Germinal center (tissue), 1 donor: ENCODE measurements at places on chromosomes 2 and 18.
A peak's percentile ranks its signal among the peaks of the same experiment; 100 is the strongest.

DNA sequence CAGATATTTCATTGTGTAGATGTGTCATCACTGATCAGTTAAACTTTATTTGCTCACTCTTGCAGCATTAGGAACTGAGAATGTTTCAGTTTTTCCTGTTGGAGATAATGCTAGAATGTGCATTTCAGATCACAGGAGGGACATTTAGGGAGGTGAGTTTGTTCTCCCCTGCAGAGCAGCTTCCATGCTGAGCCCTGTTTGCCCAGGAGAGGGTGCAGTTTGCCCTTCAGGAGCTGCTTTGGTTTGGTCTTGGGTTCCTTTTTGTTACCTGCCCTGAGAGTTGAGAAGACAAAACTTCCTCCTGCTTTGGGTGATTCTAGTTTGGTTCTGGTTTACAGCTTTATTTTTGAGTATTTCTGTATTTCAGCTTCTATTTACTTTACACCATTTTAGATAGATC, 49.9 kb downstream of the DGKD start:
- peak; percentile 62 for DNase-seq

DNA sequence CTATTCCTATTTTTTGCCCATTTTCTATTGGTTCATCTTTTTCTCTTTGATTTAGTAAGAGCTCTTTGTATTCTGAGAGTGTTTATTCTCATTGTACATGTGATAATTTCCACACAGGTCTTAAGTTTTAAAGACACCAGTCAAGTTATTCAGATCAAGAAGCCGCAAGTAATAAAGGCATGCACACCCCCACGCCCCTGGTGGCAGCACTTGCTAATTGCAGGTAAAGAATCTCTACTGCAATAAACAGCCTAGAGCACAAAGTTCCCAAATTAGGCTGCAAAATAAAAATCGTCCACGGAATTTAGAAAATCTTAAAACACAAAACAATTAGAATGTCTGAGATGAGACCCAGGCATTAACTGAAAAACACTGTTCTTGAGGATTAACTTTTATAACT, 45.2 kb downstream of the ST3GAL5 start:
- DNase-seq = peak; percentile 60

DNA sequence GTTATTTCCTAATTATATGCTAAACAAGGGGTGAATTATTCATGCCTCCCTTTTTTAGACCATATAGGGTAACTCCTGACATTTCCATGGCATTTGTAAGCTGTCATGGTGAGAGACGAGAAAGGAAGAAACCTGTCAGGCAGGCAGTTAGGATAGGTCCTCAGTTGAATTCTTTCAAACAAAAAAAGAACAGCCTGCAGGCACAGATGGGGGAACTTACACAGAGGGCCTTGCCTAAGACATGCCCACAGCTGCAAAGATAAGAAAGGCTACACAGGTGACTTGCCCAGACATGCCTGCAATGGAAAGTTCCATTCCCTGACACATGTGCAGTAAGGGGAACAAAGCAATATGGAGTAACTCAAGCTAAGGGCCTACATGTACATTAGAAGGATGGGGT, 128.1 kb downstream of the TMEM163 start:
- no peak for DNase-seq

DNA sequence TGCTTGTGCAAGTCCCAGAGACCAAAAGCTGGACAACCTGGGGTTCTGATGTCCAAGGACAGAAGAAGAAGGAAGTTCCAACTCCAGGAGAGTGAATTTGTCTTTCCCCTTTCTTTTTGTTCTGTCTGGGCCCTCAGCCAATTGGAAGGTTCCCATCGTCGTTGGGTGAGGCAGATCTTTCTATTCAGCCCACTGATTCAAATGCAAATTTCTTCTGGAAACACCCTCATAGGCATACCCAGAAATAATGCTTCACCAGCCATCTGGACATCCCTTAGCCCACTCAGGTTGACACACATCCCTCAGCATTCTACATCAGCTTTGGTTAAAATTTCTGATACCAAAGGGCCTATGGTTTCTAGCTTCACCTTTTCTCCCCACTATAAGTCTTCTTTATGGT, 156.5 kb downstream of the SP3 start:
- peak; percentile 41 for DNase-seq

DNA sequence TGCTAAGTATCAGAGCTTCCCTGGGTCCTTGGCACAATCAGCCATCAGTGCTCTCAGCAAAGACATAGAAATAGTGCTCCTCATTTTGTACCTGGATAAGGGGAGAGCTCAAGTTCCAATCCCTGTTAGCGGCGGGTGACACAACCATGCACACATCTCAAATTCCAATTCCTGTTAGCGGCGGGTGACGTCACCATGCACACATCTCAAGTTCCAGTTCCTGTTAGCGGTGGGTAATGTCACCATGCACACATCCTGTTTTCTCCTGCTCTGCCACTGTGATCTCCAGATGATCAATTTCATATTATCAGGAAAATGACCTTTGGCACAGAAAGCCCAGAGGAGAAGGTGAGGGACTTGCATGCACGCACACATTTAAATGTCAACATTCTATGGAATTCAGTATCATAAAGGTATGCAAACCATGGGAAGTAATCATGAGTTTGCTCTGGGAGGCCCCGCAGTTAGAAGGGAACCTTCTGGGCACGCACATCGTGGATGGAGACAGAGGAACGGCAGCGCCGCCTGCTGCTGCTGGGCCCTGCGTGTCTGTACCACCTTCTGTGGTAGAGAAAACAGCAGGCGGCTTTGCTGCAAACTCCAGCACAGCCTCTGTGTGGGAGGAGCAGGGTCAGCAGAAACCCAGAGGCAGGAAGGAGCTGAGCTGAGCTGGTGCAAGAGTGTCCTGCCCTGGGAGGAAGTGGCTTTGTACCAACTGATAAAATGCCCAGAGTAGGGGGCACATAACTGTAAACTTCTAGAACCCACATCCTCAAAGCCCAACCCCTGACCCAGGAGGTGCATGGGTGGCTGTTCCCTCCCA, 77.8 kb downstream of the MBP start:
- DNase-seq = peak; percentile 80

DNA sequence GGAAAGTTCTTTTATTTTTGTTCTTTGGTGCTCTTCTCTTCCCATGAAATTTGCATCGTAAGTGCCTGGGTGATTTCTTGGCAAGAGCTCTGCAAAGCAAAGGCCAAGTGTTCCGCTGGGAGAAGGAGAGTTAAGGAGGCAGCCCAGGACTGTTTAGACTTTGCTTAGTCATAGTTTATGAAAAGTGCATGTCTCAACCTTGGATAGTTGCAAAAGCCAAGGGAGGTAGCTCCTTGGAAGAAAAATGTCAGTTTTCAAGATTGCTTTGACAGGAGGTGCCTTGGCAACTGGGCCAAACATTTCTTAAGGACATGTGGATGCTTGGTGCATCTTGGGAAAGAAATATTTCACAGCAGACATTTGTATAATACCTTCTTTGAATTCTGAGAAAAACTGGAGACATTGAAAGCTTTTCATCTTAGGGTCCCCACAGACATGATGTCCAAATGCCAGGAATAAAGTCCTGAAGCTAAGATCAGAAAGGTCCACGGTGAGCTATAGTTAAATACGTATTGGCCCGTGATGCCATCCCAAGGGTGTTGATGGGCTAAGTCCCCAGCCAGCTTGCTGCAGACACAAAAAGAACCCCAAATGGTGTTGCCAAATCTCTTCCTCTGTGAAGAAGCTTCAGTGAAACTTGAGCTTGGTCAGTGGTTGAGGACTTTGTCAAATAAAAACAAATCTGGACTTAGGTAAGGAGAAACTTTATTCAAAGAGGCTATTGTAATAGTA, 96.3 kb upstream of the THUMPD2 start:
- DNase-seq = no peak

- DNase-seq = no peak
Observed at GRCh38 chr2:129772190-129772579, 207.3 kb upstream of the RAB6C start.

GRCh38 chr2:3814706-3815245, 111.4 kb downstream of the DCDC2C start:
- DNase-seq = no peak

DNA sequence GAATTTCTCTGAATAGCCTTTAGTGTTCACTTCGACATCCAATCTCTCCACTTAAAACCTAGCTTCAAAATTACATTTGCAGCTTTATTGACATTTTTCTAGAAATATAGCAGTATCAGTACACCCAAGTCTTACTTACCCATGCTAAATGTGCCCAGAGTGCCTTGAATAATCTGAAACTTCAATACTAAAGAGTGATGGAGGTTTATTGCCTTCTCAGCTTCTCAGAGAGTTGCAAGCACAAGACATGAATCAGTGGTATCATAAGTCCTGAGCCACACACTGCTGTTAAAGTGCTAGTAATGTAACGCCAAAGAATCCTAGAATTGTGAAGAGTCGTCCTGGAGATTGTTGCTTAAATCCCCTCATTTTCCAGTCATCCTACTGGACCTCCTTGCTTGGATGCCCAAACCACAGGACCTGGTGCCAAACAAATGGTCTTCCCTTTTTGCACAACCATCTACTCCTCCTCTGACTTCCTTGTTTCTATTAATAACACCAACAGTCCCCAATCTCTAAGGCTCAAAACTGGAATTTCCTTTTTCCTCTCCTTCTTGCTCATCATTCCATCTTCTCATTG, 83.2 kb upstream of the SPATS2L start:
- DNase-seq = no peak
